ENCODE measurements at places on chromosomes 7 and 10. TPM values are rescaled to one million over a fixed set of nuclear protein-coding genes. Genes with fewer than 3 reads are reported as not detected.

C10orf62 gene
- not detected for total RNA-seq

TMEM236 gene
- total RNA-seq: 0.07 TPM

THSD7A gene
- total RNA-seq: 211 TPM

TEX36 gene
- total RNA-seq: not detected

OSBPL3 gene
- 37.5 TPM for total RNA-seq

HOXA7 gene
- total RNA-seq: not detected

GPRIN2 gene
- 3.0 TPM for total RNA-seq

ANKMY2 gene
- total RNA-seq: 9.4 TPM

PLPP4 gene
- total RNA-seq: 2.6 TPM

LIPN gene
- not detected for total RNA-seq

SGMS1 gene
- total RNA-seq: 24.1 TPM

TMEM176A gene
- total RNA-seq: 1.3 TPM

GPC2 gene
- total RNA-seq: 530 TPM

GALNT17 gene
- 42.0 TPM for total RNA-seq

CH25H gene
- total RNA-seq: 0.25 TPM

ZNF25 gene
- total RNA-seq: 7.7 TPM

NUTM2B gene
- 0.42 TPM for total RNA-seq

CALCR gene
- total RNA-seq: not detected

COL28A1 gene
- total RNA-seq: 0.39 TPM

UTF1 gene
- total RNA-seq: 0.61 TPM

TAS2R41 gene
- total RNA-seq: not detected

GPNMB gene
- not detected for total RNA-seq

DPYSL4 gene
- 402 TPM for total RNA-seq

PILRB gene
- total RNA-seq: 62.6 TPM

SYPL1 gene
- 10.0 TPM for total RNA-seq

MORN4 gene
- total RNA-seq: 31.4 TPM

ACTL6B gene
- 95.2 TPM for total RNA-seq

C10orf67 gene
- not detected for total RNA-seq

POU6F2 gene
- 34.7 TPM for total RNA-seq

SPDYE11 gene
- 0.25 TPM for total RNA-seq

AS3MT gene
- 8.3 TPM for total RNA-seq

NKX1-2 gene
- 0.59 TPM for total RNA-seq

CDH23 gene
- 2.0 TPM for total RNA-seq

GDF10 gene
- total RNA-seq: not detected

STK17A gene
- total RNA-seq: 26.8 TPM

RELN gene
- 5.7 TPM for total RNA-seq

PAX4 gene
- total RNA-seq: not detected

LBX1 gene
- not detected for total RNA-seq

ZNF239 gene
- total RNA-seq: 4.1 TPM

NPFFR1 gene
- not detected for total RNA-seq

TDRD1 gene
- total RNA-seq: not detected

CRYGN gene
- total RNA-seq: not detected

GNGT1 gene
- total RNA-seq: not detected

OR6B1 gene
- total RNA-seq: not detected

DNAJC30 gene
- total RNA-seq: 8.4 TPM

FFAR4 gene
- not detected for total RNA-seq

LIPK gene
- not detected for total RNA-seq

GIGYF1 gene
- total RNA-seq: 79.6 TPM

BMS1 gene
- total RNA-seq: 17.3 TPM

TMEM178B gene
- total RNA-seq: 49.8 TPM

LRRN3 gene
- total RNA-seq: 6.3 TPM

AMZ1 gene
- 0.15 TPM for total RNA-seq

CYP3A7 gene
- total RNA-seq: not detected

COL17A1 gene
- total RNA-seq: not detected

TAS2R39 gene
- total RNA-seq: not detected

SFRP4 gene
- total RNA-seq: 2.2 TPM

MBLAC1 gene
- total RNA-seq: 3.3 TPM

FZD8 gene
- 8.9 TPM for total RNA-seq
